Activated T-helper 1 cell treated with anti-CD3 and anti-CD28 coated beads, Interleukin-2, amount 50 U/mL, for 16 hours (primary cell): ENCODE measurements at places on chromosomes 7 and 10.

- no peak for DNase-seq
These were observed 82.7 kb downstream of the SPAG6 start for GRCh38 chr10:22427890-22428571.

DNA sequence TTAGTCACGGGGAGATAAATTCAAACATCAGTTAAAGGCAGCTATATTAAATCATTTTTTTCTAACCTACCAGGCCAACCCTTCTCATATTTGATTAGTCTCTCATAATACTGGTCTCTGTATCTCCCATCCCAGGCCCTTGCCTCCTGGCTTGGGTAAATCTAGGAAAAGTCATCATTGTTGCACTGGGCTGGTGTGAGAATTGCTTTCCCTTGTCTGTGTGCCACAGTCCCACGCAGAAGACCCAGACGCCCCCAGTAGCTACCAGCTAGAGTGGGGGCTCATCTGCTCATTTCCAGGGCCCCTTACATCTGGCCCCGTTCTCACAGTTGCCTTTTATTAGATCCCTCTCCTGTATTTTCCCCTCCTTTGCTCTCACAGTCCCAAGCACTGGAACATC is 67.6 kb upstream of the VIPR2 start:
- DNase-seq = no peak

- DNase-seq = no peak
These were observed 26.6 kb upstream of the MNX1 start for GRCh38 chr7:157037028-157037427.

DNA sequence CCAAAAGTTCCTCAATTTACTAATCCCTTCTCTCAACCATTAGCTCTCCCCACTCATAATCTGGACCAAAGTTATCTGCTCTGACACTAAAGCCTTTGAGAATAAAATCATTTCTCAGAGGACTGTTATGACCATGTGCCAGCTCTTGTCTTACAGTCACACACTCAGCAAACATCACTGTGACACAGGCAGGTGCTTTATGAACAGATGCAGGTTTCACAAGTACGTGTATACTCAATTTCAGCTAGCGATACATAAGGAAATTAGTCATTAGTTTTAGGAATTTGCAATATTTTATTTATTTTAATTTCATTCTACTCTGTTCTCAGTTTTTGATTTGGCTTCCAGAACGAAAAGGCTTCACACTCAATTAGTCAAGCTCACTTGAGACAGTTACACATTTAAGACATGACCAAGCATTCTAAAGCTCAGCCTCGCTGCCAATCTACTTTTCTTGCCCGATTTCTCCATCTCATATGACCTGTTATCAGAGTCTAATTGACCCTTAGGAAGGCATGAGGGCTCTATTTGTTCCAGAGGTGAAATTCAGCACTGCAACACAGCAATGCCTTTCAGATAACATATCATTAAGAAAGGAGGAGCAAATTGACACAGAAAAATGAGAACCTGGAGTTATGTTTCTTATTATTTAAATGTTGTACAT is 76.8 kb downstream of the TFEC start:
- DNase-seq = no peak

DNA sequence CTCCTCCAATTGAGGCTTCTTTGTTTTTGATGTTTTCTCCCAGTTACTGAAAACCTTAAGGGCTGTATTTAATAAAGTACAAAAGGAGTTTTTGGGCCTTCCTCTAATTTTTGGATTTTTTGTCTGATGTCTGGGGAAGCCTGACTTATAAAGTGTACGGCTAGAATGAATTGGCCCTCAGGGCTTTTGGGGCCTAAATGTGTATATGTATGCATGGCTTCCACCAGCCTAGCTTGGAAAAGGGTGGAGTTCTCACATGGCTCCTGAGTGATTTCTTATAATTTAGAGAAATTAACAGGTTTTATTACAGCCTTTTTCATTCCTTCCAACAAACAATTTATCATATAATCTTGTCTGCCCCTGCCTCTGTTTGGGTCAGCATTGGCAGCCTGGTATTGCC is 10.4 kb upstream of the TBATA start:
- no peak for DNase-seq

GRCh38 chr10:22856444-22857074 is 71.3 kb upstream of the ARMC3 start:
- no peak for DNase-seq
